SHP77 treated with DMSO at 0.1 percent for 48 hours (cell line): ENCODE measurements at places on chromosomes 1 and 21.
A peak's percentile ranks its signal among the peaks of the same experiment; 100 is the strongest.

DNA sequence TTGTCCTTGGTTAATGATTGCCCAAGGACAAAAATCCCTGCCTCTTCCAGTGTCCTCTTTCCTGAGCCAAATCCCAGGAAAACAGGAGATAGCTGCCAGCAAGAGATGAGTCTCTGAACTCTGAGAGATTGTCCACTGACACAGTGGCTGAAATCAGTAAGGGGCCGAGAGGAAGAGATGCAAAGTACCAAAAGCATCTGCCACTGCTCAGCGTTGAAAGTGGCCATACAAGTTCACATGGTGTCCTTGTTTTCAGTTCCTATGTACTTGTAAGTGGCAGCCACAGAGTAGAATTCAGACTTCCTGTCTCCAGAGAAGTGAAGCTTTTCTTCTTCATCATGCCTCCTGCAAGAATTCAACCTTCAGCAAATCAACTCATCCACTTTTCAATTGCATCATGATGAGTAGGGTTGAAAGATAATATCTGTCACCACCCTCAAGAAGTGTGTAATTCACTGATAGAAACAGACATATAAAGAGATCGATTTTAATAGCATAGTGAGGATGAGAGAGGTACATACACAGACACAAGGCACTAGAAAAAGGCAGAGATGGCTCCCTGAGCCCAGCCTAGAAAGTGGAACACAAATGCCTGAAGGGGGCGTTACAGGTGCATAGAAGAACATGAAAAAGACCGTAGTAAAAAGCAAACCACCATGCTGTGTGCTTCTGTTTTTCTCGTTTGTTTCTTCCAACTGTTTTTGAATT is 185.8 kb downstream of the MRPL39 start:
- peak; percentile 32 for DNase-seq

DNA sequence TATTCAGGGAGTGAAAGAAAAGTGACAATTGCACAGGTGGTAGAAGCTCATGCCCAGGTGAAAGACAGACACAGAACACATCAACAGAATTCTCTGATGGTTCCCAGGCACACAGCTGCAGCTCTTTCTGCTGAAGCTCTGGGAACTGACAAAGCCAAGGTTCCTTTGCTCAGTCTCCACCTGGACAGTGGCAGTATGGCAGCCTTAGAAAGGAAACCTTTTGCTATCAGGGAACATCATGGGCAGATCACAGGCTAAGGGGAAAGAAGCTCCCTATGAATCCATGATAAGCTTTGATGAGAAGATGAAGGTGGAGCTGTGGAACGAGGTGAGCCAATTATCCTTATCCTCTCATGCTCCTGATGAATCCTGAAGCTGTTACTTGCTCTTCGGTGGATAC is 1.2 kb downstream of the SPRR2B start:
- DNase-seq: no peak

GRCh38 chr1:155794605-155795245 is 62.3 kb downstream of the GON4L start:
- DNase-seq: peak; percentile 77

DNA sequence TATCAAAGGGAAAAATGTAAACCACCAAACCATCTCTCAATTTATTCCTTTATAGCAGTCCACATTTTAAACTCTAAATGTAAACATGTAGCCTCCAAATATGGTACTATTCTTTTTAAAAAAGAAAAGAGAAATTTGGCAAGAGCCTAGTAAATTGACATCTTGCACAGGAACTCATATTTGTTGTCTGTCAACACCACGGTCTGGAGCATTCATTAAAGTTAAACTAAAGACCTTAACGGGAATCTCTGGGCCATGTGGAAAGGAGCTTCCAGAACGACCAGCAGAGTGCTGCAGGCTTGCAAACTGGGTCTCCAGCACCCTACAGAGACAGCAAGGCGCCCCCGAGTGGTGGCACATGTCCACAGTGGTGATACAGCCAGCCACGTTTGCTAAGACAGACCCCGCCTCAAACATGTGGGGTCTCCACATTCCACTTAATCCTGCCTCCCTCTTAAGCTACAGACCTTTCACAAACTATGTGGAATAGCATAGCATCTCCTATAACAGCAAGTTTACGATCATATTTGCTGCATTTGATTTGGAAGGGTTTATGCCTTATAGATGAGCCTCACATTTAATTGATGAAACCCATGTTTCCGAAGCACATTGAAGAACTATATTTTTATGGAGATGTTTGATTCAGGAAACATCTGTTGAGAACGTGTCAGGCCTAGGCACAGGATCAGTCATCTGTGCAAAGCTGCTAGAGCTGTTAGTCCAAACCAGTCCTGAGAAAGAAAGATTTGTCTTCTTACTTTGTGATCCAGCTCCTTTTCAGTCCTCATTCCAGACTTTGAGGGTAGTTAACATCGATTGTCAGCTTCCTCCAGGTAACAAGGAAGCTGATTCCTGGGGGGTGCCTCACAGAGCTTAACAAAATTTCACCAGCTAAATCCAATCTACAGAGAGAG is 96.4 kb upstream of the BACE2 start:
- DNase-seq: no peak

- DNase-seq: no peak
Observed at GRCh38 chr1:175918364-175918801, 175.0 kb upstream of the TNR start.

DNA sequence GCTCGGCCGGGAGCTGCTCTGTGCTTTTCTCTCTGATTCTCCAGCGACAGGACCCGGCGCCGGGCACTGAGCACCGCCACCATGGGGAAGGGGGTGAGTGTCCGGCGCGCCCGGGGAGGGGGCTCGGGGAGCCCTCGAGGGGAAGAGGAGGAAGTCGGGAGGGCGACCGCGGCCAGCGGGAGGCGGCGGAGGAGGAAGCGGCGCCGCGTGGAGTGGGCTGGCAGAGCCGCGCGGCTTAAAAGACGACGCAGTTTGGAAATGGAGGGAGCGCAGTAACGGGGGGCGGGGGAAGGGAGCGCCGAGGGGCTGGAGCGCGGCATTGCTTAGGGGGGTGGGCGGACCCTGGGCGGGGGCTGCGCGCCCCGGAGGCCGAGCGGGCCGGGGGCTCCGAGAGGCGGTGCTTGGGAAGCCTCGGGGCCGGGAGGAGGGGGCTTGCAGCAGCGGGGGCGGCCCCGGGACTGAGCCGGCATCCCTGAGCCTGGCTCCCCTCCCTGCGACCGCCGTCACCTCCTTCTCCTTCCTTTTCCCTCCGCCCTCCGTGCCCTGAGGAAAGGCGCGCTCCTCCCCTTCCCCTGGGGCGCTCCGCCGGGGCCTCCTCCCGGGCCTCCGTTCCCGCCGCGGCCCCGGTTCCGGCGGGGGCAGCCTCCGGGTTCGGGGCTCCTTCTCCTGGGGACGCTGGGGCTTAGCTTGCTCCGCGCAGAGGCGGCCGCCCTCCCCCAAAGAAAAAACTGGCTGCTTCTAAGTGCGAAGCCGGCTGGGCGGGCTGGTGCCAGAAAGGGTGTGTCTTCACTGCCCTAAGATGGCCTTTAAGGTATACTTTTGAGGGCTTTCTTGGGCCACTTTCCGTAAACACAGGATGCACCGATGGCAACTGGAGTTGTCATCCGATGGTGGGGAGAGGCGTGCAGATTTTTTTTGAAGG is 648 bp downstream of the ATP1A1 start:
- no peak for DNase-seq

- DNase-seq: no peak
Observed at GRCh38 chr1:177010211-177010825, 154.2 kb downstream of the ASTN1 start.

- no peak for DNase-seq
Observed at GRCh38 chr1:212166644-212167043, 118.6 kb upstream of the PPP2R5A start.

DNA sequence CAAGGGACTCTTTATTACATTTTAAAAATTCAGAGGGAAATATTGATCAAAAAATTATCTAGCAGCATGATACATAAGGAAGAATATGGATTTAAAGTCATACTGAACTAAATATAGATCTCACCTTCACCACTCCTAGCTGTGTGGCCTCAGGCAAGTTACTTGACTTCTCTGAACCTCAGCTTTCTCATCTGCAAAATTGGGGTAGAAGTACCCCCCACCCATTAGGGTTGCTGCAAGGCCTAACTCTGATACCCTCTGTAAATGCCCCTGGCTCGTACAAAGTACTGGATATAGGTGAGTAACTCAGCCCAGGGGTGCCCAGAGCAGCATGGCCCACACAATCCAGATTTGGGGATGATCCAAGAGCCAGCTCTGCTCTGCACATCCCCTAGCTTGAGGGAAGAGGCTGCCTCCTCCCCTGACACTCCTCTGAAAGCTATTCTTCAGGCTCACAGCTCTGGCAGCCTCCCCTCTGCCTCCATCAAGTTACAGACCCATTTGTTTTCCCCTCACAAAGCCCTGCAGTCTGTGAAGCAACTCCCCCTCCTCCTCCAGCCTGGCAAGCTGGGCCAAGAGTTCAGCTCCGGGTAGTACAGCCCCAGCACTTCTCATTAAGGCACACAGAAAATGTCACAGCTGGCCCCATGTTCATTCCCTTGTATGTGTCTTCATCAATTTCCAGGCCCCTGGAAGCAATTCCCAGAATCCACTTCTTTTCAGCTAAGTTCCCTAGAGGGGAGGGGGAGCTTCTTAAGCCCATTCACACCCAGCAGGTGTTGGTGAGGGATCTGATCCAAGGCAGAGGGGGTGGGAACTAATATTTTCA is 143.7 kb downstream of the PLPP3 start:
- no peak for DNase-seq

- peak; percentile 56 for DNase-seq
Observed at GRCh38 chr1:5745800-5746610, 246.2 kb downstream of the NPHP4 start.

GRCh38 chr1:65751961-65752360 is 40.7 kb upstream of the PDE4B start:
- DNase-seq: no peak
